ENCODE measurements at places on chromosomes 1 and 21.
A peak's percentile ranks its signal among the peaks of the same experiment; 100 is the strongest.

- no peak for DNase-seq
These were observed 19.5 kb upstream of the RNF223 start for GRCh38 chr1:1093610-1093943.

DNA sequence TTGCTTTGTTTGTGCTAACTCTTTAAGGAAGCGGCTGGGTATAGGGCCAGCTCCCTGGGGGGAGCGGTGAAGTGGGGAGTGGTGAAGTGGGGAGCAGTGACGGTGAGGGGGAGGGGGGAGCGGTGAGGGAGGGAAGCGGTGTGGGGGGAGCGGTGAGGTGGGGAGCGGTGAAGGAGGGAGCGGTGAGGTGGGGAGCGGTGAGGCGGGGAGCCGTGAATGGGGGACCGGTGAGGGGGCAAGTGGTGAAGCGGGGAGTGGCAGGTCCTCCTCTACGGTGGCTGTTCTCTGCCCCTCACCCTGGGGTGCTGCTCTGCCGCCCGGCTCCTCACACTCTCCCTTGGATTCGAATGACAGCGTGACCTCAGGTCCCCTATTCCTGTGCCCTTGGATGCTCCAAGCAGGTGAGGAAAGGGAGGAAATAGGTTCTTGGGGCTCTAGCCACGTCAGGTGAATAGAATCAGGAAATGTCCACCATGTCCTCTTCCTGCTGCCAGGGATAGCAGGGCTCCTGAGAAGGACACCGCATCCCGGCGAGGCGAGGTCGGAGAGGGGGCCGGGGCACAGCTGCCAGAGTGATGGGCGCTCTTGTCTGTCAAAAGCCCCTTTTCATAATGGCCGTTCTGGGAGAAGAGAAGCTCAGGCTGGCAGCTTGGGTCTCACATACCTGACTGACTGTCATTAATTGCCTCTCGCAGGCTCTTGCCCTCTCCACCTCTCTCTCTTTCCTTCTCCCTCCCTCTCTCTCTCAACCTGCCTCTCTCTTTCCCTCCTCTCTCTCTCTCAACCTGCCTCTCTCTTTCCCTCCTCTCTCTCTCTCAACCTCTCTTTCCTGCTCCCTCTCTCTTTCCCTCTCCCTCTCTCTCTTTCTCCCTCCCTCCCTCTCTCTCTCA is 134.2 kb downstream of the PGBD5 start:
- no peak for DNase-seq

- DNase-seq, result no peak
These were observed 25.1 kb upstream of the NGF start for GRCh38 chr1:115363171-115363570.

GRCh38 chr1:107820801-107821200 is 144.2 kb downstream of the VAV3 start:
- DNase-seq, result no peak

GRCh38 chr1:96370757-96371156 is 350.8 kb upstream of the PTBP2 start:
- no peak for DNase-seq

DNA sequence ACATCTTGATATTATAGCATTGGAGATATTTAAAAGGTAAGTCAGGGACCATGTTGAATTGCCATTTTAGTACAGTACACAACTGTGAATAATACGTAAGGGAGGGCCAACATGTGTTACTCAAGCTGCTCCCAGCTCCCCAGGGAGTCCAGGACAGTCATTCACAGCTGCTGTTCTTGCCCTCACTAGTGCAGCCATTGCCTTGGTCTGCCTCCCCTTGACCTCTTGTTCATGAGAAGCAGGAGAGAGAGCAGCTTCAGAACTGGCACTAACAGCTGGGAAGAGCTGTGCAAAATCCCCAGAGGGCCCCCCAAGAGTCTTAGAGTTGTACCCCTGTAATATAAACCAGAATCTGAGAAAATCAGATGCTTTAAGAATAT is 16.4 kb downstream of the TCEANC2 start:
- DNase-seq, result no peak

DNA sequence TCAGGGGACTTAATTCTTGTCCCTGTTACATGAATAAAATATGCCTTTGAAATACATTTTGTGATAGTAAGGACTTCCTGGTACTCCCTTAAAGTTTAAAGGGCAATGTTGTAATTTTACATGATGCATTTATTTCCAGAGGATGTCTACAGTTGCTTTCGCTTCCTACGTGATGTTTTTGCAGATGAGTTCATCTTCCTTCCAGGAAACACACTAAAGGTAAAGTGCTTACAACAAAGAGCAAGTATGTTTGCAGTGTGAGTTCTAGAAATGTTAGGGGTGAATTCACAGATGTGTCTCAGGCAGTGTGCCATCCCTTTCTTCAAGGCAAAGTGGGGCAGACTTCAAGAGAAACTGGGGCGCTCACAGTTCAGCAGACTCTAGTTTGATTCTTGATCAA is 31.2 kb downstream of the GNPAT start:
- peak; percentile 27 for DNase-seq

GRCh38 chr1:10870493-10871096 is 74.1 kb upstream of the CASZ1 start:
- DNase-seq, result no peak

DNA sequence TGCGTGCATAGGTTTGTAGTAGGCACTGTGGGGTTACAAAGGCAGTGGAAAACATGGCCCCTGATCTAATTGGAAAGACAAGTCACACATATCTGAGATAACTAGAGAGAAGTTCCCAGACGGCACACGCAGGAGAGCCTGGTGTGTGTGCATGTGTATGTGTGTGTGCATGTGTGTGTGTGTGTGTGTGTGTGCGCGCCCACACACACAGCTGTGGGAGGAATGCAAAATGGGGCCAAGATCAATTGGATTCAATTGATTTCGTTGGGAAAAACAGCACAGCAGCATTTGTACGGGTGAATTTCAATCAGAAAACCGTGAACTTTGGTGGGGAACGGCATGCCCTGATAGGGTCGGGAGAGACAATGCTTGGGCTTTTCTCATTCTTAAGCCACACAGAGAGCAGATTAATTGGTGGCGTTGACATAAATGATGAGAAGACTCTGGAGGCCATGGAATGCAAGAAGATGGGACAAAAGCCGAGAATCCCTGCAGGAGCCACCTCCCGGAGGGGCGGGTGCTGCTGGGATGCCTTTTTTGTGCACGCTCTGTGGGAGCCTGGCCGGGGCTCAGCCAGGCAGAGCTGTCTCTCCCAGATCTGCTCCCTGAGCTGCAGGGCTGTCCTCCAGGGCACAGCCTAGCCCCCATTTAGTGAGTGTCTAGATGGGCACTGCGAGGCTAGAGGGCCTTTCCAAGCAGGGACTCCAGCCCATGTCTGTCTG is 322.0 kb downstream of the CAMTA1 start:
- DNase-seq, result no peak

- peak; percentile 24 for DNase-seq
These were observed 248.8 kb upstream of the USP24 start for GRCh38 chr1:55463814-55464475.

DNA sequence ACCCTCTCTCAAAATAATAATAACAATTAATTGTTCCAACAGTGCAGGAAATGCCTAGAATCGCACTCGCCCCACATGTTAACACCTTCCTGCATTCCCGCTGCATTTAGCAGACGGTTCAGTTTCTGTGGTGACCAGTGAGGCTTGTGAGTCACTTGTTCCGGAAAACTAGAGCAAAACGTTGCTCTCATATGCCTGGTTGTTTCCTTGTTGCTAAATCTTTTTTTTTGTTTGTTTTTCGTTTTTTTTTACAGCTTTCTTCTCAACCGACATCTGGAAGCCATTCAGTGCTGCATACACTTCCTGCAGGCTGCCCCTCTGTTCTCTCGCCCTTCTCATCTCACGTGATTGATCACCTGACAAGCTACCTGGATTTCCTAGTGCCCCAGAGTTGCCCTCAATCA is 56.9 kb upstream of the TMPRSS2 start:
- DNase-seq, result no peak

- DNase-seq, result no peak
These were observed 17.7 kb downstream of the NENF start for GRCh38 chr1:212450331-212450881.

DNA sequence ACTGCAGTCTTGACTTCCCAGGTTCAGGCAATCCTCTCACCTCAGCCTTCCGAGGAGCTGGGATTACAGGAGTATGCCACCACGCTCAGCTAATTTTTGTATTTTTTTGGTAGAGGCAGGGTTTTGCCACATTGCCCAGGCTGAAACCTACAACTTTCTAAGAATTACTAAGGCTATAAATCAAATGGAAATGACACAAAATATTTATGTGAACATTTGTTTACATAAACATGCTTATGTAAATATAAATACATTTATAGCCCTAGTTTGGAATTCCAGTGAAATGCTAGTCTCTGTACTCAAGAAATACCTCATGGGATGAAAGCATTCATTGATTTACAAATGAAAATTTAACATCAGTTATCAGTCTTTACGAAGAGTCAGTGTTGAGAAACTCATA is 47.8 kb downstream of the NVL start:
- DNase-seq, result no peak

- DNase-seq, result no peak
These were observed 19.5 kb downstream of the PAFAH2 start for GRCh38 chr1:25978403-25978802.

GRCh38 chr1:221839782-221840395 is 98.0 kb upstream of the DUSP10 start:
- DNase-seq, result peak; percentile 73

- DNase-seq, result no peak
These were observed 28.2 kb upstream of the CTSK start for GRCh38 chr1:150836129-150836773.

GRCh38 chr1:75672108-75672507 is 52.4 kb upstream of the ACADM start:
- no peak for DNase-seq

DNA sequence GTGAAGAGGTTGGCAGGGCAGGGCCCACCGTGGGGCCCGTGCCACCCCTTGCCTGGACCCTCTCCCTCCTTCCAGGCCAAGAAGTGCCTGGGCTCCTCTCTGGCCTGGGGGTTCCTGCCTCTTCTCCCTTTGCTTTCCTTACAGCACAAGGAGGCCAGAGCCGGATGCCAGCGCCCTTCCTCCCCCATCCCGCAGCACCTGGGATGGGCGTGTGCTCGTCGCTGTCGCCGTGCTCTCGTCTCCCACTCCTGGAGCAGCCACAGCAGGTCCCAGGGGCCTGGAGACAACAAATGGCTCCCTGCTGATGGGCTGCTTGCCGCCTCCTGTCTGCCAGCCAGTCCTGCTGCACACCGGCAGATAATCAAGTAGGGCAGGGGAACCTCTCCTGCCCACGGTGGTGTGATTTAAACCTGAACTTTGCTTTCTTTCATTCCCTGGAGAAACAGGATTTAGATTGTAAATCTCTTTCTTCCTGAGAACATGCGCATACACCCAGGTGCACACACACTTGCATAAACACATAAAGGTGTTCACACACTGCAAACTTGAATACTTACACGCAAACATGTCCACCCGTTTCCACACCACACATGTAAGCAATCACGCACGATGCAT is 50.8 kb upstream of the POU3F1 start:
- DNase-seq, result no peak

GRCh38 chr21:14875704-14876523 is 188.9 kb downstream of the NRIP1 start:
- DNase-seq, result no peak

- DNase-seq, result no peak
These were observed 91.9 kb downstream of the IGSF21 start for GRCh38 chr1:18199462-18199861.

DNA sequence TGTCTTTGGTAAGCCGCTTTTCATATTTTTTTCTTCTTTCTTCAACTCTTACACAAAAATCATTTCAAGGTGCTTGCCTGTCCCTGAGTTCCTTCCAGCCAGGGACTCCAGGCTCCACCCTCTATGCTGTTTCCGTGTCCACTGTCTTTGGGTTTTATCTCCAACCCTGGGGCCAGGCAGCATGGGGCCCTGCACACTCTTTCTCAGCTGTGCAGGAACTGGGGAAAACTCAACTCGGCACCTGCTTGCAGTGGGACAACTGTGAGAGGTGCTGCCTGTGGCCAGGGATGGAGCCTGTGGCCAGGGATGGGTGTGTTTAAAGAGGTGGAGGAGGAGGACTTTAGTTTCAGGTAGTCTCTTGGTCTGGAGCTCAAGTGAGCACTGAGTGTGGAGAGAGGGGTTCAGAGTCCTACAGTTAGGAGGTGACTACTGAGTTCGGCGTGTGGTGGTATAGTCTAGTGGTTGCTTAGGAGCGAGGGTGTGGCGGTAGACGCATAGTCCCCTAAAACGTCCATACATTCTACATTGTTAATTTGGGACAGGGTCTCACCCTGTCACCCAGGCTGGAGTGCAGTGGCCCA is 13.4 kb downstream of the TNFRSF8 start:
- no peak for DNase-seq

DNA sequence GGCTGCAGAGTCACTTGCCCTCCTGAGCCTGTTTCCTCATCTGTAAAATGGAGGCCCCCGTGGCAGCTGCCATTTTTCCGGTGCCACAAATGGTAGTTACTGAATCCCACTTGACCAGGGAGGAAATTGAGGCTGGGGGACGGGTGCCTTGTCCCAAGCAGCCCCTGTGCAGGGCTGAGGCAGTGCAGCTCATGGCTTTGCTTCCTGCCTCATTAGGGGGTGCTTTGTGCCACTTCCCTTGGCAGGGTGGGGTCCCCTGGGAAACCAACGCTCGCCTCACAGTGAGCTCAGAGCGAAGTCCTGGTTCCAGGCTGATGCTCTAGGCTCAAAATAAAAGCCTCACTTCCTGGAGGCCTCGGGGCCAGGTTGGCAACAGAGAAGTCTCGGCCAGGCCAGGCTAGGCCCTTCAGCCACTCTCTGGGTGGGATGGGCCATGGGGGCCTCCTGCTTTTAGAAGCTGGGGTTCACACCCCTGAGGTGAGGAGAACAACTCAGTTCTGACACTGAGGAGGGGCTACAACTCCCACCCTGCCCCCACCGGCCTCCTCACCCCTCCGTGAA is 6.8 kb downstream of the LAPTM5 start:
- no peak for DNase-seq

GRCh38 chr1:247096544-247096943 is 7.6 kb downstream of the ZNF669 start:
- no peak for DNase-seq

DNA sequence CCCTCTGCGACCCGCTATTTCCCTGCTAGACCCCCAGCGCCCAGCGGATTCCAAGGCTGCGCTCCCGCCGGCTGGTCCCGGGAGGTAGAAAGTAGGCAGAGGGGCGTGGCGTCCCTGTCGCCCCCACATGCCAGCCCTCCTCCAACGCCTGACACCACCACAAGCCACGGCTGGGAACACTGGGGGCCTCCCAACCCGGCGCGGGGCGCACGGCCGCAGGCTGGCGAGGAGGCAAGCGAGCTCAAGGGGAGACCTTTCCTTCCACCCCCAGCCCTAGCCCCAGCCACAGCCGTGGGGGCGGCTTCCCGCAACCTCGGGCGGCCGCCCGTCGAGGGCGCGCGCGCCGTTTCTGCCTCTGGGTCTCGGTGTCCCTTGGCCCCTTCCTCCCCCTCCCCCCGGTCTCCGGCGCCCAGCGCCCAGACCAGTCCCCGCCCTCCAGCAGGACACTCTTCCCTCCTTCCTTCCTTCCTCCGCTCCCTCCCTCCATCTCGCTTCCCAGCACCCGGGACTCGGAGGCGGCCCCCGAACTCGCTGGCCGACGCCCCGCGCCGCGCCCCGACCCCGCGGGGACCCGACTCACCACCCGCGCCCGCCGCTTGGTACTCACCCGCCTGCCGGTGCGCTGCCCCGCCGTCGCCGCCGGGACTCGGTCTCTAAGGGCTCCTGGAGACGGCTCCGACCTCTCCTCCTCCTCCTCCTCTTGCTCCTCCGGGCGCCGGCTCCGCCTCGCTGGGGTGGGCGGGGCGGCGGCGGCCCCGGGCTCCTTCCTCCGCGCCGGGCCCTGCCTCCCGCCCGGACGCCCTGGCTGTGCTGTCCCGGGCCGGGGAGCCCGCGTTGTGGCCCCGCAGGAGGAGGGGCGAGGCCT is at the start of gene GNG12:
Gene GNG12 (minus strand): TSS at position 731 of the 865 bp plus-strand sequence. CDS start 125,781 bp downstream, outside the sequence.
- peak; percentile 28 for DNase-seq
